SK-MEL-5 (cell line): ENCODE measurements at places on chromosomes 11 and 22.

DNA sequence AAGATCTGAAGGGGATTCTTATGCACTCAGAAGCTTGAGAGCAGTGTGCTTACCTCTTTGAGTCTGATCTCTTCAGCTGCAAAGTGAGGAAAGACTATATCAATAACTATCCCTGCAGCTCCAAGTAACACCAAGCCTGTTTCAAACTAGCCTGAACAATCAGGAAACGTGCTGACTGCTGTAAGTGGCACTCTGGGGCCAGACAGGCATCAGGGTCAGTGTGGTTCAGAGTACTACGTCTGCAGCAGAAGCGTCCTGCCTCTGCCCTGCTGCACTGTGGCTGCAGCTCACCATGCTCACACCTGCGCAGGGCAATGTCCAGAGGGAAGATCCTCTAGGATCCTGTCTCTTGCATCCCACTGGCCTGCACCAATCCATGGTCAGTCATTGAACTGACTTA, 25.5 kb upstream of the LINC01488 start:
- no peak for DNase-seq

GRCh38 chr11:12668166-12668565, 6.1 kb upstream of the TEAD1 start:
- no peak for DNase-seq

DNA sequence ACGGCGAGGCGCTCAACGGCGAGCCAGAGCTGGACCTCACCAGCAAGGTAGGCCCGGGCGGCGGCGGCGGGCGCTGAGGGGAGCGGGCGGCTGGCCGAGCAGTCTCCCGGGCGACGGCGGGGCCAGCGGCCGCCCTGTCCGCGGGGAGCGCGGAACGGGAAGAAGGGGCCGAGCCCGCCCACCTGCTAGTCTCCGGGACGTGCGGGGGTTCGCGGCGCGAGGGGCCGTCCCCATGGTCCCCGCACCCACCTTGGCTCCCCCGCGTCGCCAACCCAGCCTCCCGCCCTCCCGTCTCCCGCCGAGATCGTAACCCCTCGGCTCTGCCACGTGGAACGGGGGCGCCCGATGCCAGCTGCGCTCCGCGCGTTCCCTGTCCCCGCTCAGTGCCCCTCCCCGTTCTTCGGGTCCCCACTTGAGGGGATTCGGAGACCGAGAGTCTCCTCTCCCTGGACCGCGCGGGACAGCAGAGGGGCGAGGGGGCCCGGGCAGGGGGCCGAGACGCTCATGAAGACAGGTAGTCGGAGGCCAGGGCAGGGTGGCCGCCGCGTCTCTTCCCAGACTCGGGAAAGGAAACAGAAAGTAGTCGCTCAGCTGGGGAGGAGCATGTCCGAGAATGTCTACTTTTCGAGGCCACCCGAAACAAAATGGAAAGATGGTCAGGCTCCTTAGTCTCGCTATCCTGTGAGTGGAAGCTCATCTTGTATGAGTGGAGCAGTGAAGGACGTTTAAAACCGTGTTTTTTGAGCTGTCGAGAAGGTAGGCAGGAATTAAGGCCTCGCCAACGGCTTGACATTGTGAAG, 557 bp downstream of the GTPBP1 start:
- DNase-seq: no peak

DNA sequence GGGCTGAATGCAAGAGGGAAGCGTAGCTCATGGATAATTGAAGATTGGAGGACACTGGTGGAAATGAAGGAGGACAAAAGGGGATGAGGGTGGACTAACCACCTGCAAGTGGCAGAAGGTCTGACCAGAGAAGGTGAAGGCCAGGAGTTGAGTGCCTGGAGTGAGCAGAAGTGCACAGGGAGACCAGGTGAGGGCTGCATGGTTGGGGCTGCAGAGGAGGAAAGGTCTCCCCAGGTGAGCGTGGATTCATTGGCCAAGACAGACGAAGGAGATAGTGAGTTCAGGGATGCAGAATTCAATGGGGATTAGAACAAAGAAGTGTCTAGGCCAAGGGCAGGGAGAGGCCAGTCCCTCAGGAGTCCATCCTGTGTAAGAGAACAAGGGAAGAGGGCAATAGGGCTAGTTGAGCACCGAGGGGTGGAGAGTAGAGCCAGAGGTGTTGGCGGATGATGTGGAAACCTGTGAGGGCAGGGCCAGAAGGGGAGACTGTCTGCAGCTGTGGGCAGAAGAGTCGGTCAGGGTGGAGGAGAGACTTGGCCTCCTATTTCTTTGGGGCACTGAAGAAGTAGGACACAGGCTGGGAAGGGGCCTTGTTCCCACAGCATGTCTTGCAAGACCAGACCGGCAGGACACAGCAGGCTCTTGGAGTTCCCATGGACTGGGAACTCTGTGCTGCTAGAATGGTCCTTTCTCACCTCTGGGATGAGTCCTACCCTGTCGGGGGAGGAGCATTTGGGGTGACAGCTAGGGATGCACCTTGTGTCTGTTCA, 6.7 kb downstream of the TRIM29 start:
- DNase-seq: no peak

- DNase-seq: no peak
Measured at GRCh38 chr11:64850979-64851567, 6.6 kb upstream of the CDC42BPG start.

DNA sequence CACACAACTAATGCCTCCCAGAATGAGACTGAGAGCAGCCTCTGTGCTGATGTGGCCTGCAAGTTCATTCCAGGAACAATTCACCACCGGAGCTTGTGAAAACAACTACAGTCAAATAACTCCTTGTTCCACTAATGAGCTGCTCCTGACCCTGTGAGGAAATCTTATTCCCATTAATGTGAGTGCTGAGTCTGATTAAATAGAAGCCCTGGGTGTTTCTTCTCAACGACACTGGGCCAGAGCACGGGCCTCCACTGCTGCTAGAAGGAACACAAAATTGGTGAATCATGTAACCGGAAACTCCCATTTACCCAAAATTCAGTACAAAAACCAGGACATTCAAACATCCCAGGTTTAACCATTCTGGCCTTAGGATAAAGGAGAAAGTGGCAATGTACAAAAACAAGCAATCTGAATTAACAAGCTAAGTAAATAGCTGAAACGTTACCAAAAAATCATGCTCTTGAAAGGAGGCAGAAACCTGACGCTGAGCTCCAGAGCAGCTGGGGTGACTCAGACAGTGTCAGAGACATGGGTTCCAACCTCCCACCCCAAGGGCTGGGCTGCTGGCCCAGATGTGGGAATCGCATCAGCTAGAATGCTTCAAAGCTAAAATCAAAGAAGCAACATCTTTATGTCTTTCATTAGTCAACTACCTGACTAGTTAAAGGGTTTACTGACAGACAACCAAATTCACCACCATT, 26.7 kb downstream of the SERGEF start:
- no peak for DNase-seq

GRCh38 chr11:83655976-83656375, 369.8 kb upstream of the CCDC90B start:
- no peak for DNase-seq

DNA sequence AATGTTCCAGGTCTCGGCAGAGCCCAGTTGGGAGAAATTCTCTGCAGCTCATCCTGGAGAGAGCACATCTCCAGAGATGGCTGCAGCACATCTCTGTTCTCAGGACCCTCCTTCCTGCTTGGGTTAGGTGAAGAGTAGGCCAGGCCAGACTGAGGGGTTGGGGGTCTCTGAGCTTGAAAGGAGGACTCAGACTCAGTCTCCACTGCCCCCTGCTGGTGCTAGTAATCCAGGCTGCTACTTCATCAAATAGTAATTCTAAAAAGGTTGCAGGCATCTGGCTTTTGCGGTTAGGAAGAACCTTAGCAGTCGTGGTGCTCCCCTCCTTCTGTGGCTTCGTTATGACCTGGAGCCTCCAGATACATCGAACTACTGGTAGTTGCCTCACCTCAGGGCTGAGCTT, 9.7 kb downstream of the TUB start:
- peak; percentile 60 for DNase-seq

DNA sequence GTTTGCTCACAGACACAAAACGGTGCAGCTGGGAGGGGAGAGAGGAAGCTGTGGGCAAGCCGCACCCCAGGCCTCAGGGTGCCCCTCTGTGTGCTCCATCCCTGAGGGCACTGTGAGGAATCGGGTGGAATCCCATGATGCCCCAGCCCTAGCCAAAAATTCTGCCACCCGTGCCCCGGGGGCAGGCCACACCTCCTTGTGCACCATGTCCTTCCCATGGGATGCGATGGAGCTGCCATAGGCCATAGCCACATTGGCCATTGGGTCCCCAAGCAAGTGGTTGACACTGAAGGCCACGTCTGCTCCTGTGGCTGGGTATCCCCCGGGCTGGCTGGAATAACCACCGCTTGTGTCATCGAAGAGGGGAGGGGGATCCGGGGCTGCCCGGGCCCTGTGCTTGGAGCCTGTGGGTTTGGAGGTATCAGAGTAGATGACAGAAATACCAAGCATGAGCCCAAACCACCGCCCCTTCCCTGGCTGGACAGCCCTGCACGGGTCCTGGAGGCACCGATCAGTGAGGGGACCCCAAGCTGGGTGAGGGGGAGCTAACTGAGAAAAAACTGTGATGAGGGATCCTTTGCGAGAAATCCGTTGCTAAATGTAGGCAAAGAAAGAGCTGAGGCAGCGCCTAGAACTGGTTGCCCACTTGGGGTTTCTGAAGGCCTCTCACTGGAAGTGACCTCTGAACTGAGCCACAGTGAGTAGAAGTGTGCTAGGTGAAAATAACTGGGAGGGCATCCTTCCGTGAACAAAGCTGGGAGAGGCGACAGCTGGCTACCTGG, 863 bp downstream of the YIF1A start:
- no peak for DNase-seq

DNA sequence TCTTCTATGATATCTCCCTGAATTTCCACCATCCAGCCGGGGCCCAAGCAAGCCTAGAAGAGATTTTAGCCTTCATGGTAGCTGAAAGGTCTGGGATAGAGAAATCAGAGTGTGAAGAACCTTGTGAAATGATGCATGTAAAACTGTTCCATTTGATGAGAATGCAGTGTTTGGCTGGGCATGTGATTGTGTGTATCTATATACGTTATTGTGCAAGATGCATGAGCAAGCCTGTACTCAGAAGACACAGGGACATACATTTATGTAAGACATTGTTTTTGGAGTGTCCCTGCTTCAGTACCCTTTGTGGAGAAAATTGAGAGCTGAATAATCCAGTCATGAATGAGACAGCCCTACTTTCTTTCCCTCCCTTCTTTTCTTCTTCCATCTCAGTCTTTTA, 15.2 kb upstream of the OR52K2 start:
- DNase-seq: no peak

DNA sequence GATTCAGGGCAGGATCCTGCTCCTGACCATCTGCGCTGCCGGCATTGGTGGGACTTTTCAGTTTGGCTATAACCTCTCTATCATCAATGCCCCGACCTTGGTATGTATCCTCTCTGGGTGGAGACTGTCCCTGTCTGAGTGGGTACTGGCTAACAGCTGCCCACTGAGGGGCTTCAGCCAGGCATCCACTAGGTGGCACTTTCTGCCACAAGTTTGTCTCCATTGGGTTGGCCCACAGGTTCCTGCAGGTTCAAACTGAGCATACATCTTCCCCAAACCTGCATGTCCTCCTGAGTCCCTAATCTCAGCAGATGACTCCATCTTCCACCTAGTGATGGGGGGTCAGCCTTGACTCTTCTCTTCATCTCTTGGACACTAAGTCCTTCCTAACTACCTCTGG, 4.4 kb downstream of the SLC2A11 start:
- DNase-seq: peak; percentile 85

DNA sequence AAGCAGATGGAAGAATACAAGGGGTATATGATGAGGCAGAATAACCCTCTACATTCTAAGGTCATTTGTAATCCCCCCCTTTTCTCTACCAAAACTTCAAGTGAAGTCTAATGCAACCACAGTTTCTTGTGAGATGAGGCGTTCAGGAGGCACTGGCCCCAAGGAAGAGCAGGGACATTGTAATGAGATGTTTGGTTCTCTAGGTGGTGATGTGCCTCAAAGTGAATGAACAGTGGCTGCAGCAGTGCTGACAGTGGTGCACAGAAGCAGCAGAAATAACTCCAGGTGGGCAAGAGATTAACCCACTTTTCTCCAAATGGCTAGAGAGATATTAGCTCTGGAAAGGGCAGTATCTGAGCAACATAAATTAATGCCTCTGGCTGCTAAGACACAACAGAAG, 33.8 kb downstream of the PDGFD start:
- peak; percentile 10 for DNase-seq

DNA sequence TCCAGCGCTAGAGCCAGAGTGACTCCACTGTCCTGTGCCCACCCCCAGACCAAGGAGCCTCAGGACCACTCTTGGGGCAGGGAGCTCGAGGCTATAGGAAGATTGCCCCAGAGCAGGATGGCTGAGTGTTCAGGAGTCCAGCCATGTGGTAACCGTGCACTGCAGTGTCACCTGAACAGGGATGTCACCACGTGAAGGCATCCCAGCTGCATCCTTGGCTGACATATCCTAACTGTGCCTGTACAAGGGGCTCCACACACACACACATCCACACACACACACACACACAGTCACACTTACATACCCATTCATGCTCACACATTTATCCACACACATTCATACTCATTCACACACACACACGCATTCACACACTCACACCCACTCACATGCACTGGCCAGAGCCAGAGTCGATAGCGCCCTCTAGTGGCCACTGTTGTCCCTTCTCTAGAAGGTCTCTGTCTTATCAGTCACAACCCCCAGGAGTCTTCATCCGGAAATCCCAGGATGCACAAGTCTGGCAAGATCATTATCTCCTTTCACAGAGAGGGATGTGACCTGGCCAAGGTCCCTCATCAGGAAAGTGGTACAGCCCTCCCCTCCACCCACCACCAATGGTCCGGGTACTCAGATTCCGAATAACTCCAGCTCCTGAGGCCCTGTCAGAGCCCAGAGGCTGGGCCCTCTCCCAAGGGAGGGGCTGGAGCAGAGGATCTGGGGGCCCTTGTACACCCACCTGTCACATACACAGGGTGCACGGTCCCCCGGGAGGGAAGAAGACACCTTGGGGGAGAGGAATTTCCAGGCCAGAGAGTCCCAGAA, 55.1 kb downstream of the IGLL5 start:
- peak; percentile 82 for DNase-seq

GRCh38 chr11:111776398-111777093, 10.4 kb upstream of the PPP2R1B start:
- DNase-seq: no peak

GRCh38 chr11:65169164-65169641, 830 bp upstream of the SPDYC start:
- DNase-seq: no peak

- no peak for DNase-seq
Measured at GRCh38 chr22:35531676-35532075, 9.0 kb upstream of the RASD2 start.

DNA sequence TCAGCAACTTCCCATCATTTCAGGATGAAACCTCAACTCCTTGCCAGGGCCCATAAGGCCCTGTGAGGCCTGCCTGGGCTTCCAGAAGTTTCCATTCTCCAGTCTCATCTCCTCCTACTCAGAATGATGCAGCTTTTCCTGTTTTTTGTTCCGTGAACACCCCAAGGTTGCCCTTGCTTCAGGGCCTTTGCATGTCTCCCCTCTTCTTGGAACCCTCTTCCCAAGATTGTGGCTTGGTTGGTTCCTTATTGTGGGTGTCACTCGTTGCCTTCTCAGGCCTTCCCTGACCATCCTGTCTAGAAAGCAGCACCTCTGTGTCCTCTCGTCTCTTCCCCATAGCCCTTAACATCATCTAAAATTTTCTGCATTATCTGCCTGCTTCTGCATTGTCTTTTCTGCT, 23.2 kb upstream of the YWHAH start:
- DNase-seq: no peak
